CD4-positive, alpha-beta memory T cell (primary cell): ENCODE measurements at places on chromosomes 16 and 17.
A peak's percentile ranks its signal among the peaks of the same experiment; 100 is the strongest.

DNA sequence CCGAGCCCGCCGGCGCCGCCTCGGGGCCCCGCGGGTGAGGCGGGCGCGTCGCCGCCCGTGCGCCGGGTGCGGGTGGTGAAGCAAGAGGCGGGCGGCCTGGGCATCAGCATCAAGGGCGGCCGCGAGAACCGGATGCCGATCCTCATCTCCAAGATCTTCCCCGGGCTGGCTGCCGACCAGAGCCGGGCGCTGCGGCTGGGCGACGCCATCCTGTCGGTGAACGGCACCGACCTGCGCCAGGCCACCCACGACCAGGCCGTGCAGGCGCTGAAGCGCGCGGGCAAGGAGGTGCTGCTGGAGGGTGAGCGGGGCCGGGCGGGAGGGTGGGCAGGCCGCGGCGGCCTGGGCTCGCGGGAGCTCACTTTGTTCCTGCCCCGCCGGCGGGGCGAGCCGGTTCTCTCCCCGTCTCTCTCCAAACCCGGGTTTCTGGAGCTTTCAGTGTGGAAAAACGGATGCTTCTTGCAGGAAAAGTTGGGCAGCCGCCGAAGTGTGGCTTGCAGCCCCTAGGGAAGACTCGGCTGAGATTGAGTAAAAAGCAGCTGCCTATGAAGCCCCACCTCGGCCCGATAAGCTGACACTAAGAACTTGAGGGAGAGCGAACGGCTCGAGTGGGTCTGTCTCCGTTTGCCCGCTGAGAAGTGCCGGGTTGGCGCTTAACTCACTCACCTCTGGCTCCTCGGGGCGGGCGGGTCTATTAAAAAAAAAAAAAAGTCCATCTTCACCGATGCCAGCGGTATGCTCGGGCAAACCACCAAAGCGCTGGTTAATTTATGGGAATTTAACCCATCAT, 677 bp downstream of the SNTB2 start:
- DNase-seq = peak; percentile 52

- no peak for DNase-seq
Observed at GRCh38 chr17:28347261-28347891, 10.0 kb downstream of the POLDIP2 start.

DNA sequence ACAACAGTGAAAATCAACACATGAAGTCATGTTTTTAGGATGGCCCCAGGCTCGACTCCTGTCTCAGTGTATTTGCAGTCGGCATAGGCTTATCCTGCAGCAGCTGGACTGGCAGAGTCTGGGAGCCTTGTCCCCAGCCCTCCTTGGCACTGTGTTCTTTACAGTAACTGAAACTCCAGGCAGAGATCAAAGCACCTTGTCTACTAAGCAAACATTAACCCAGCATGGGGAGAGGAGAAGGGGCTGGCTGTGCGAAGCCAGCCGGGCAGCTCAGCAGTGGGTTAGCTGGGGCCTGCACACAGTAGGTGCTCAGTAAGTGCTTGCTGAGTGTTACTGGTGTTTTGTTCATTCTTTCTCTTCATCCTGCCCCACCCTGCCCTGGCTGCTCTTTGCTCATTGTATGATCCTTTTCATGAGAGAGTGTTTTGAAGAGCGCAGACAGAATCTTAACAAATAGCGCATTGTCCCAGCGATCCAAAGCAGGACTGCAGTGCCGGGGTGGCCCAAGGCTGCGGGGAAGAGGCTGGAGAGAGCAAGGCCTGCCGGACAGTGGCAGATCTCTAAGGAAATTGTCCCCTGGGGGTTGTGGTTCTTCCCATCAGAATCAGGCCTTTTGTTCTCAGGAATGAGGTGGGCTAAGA, 23.5 kb upstream of the ITGB4 start:
- DNase-seq = no peak

DNA sequence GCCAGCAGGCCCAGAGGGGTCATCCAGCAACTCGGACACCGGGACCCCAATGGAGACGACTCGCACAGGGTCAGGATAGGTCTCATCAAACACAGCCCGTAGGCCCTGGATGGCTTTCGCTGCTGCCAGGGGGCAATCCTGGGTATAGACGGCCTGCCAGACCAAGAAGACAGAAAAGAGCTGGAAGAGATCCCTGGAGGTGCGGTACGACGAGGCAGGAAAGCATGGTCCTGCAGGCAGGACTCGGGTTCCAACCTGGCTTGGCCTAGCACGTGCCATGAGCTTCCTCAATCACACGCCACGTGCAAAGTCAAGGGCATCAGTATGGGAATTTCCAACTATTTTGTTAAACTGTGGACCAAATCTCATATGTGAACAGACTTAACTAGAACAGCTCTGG, 6.3 kb upstream of the EXOSC6 start:
- DNase-seq = no peak

DNA sequence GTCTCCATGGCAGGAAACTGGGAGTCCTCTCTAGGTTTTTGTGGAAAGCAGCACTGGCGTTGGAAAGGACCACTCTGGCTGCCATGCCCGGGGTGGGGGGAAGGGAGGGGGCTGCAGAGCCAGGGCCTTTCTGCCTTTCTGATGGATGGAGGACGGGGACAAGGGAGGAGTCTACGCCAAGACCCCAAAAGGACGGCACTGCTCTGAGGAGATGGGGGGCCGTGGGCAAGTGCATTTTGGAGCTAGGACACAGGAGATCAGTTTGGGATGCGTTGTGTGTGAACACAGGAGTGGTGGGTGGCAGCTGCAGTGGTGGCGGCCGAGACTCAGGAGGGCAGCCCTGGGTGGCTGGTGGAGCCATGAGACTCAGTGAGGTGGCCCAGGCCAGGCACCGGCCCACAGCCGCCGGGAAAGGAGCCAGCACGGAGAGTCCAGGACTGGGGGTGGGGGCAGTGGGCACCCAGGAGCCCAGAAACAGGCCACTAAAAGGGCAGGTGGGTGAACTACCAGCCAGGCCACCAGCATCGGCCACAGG, 2.0 kb downstream of the CENPX start:
- no peak for DNase-seq

DNA sequence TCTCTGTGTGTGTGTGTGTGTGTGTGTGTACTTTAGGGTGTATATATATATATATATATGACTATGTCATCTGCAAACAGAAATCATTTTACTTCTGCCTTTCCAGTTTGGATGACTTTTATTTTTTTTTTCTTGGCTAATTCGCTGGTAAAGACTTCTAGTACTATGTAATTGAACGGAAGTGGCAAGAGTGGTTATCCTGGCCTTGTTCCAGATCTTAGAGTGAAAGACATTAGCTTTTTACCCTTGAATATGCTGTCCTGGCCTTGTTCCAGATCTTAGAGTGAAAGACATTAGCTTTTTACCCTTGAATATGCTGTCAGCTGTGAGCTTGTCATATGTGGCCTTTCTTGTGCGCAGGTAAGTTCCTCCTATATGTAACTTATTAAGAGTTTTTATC, 72.7 kb upstream of the MYOCD start:
- DNase-seq = no peak

- no peak for DNase-seq
Observed at GRCh38 chr17:82949361-82949760, 109.5 kb upstream of the ZNF750 start.

GRCh38 chr16:89358030-89359005, 132.0 kb downstream of the ANKRD11 start:
- peak; percentile 54 for DNase-seq

GRCh38 chr17:35733366-35733765, 1.9 kb downstream of the RASL10B start:
- no peak for DNase-seq

DNA sequence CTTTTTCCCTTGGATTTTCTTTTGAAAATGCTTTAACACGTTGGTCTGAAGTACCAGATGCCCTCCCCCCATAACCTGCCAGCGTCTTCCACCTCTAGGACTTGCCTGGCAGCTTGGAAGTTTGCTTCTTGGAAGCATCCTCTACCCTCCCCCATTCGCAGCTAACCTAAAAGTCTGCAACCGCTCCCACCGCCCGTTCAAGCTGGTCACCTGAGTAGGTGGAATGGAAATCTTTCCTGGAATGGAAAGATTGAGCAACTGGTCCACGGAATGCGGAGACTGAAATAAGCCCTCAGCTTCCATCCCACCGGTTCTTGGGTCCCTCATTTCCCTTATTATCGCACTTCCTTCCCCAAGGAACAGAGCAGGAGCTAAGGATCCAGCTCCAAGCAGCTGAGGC, 31.4 kb downstream of the HS3ST3B1 start:
- no peak for DNase-seq

DNA sequence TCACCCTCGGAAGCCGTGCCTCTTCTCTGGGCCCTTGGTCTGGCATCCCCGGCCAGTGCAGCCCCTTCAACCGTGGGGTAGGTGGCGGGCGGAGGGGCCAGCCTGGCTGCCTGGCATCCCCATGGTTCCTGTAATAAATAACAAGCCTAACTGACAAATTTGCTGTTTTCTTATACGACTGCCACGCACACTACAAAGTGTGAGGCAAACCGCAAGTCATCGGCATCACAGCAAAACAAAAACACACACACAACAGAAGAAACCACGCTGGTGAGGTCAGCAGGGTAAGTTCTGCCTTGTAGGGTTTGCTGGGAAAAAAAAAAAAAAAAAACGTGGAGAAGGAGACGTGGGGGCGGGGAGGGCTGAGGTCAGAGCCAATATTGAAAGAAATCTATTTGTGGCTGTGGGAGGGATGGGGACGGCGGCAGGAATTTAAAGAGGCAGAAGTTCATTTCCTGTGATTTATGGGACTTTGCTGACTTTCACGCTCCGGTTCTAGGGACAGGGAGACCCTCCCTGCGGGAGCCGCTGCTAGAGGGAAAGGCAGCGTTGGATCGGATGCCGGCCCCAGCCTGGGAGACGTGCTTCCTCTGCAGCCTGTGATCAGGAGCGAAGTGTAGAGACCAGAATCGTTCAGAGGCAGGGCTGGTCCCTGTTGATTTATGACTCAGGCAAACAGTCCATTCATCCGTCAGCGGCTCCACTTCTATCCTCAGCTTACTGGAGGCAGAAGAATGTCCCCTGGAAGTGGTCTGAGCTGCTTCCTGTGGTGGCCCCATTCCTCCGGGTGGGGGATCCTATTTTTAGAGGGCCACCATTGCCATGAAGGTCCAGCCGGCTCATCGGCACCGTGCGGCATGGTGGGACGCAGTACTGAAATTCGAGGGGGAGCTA, 162.8 kb downstream of the FOXL1 start:
- DNase-seq = no peak

DNA sequence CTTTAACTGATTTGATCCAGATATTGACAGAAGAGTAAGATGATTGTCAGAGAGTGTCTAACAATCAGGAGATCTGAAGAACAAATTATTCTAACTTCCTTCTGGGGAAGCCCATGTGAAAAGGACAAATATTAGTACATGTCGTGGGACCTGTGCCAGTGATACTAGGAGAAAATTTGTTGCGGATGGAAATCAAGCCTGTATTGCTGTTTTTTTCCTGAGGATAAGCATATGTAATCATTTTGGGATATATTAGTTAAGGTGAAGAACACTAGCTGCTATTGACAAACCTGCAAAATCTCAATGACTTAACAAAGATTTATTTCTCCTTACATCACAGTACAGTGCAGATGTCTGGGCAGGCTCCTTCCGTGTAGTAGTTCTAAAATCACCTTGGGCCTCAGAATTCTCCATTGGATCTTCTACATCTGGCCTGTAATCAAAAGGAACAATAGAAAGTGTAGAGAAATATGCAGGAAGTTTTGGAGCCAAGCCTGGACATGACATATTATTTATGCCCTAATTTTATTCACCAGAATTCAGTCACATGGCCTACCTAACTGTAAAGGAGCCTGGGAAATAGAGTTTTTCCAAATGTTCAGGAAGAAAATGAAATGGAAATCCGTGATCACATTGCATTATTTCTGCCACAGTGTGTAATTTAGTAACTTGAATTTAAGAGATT, 58.3 kb downstream of the CYB561 start:
- no peak for DNase-seq

- peak; percentile 81 for DNase-seq
Observed at GRCh38 chr16:89737341-89738071, 16.2 kb downstream of the ZNF276 start.

- DNase-seq = no peak
Observed at GRCh38 chr17:69066482-69066881, 5.8 kb upstream of the ABCA9 start.

DNA sequence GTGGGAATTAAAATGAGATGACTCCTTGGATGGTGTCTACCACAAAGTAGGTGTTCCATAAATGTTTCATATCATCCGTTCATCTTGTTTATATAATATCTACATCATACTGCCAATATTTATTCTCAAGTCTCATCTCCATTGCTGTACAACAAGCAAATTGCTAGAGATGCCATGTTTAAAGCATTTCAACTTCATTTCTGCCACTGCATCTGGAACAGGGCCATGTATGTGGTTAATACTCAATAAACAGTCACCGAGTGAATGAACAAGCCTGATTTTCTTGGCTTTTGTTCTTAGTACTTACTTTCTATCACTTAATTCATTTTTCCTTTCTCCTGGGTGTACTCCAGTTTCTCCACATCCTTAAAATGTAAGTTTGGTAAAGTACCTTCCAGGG, 107.6 kb downstream of the KCNJ2 start:
- DNase-seq = no peak

DNA sequence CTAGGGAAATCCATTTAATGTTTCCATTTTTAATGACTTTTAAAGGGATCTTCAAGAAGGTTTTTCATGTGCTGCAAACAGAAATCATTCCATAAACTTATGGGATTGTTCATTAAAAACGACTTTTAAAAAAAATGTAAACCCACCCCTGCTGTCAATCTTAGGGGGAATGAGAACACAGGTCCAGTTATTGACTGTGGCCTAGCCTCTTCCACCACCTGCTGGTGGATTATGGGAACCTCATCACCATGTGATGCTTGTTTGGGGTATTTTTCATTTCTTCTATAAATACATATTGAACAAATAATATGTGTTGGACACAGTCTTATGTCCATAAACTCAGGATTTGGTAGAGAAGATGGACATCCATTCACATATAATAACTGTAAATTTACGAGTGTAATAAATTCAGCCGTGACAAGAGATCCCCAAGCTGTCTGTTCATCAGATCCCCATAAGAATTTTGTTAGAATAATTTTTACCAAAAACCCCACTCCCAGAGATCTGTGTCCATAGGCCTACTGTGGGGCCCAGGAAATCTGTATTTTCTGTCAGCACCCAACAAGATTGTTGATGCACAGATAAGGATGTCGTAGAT, 42.0 kb upstream of the TMC5 start:
- peak; percentile 13 for DNase-seq
